Heart left ventricle (tissue), 16 donors: ENCODE measurements at places on chromosomes 7 and 10. TPM values are rescaled to one million over a fixed set of nuclear protein-coding genes. Genes with fewer than 3 reads are reported as not detected.

LHPP gene
- total RNA-seq = 14.2 TPM

- H3K27ac ChIP-seq = peak overlapping the region; percentile 32
- H3K4me3 ChIP-seq = no peak overlapping the region
- no peaks in the 10 kb centered on the region for H3K36me3 ChIP-seq
- H3K27me3 ChIP-seq = no peaks in the 10 kb centered on the region
- H3K4me1 ChIP-seq = peaks cover 21% of the 10 kb centered on the region
- no peak for DNase-seq
Observed at GRCh38 chr7:131235489-131236317, 92.0 kb upstream of the MKLN1 start.

DNA sequence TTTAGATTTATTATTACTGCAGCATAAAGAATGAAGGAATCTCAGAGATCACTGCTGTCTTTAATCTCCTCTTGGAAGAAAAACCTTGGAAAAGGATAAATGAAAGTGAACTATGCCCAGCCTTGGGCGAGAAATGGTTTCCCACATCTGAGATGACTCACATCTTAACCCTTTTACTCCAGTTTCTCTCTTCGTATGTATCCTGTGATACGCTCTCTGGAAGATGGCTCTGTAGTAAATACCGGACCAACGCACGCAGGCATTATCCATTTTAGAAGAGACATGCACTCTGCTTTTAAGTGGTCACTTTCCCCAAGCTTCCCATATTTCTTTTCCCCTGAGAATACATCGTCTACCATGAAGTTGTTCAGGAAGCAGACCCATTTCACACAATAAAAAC, 207.3 kb upstream of the BMPER start:
- H3K27me3 ChIP-seq = no peaks in the 10 kb centered on the region
- H3K27ac ChIP-seq = no peak overlapping the region
- H3K4me3 ChIP-seq = no peak overlapping the region
- H3K4me1 ChIP-seq = no peaks in the 10 kb centered on the region
- no peak for DNase-seq

- no peaks in the 10 kb centered on the region for H3K27me3 ChIP-seq
- DNase-seq = no peak
- H3K4me3 ChIP-seq = peak overlapping the region; percentile 59
- H3K27ac ChIP-seq = peak overlapping the region; percentile 88
- H3K4me1 ChIP-seq = peaks cover 42% of the 10 kb centered on the region
- H3K36me3 ChIP-seq = no peaks in the 10 kb centered on the region
Observed at GRCh38 chr7:50792342-50793119, 9.8 kb upstream of the GRB10 start.

PRKAR2B gene
- total RNA-seq = 30.6 TPM

DNA sequence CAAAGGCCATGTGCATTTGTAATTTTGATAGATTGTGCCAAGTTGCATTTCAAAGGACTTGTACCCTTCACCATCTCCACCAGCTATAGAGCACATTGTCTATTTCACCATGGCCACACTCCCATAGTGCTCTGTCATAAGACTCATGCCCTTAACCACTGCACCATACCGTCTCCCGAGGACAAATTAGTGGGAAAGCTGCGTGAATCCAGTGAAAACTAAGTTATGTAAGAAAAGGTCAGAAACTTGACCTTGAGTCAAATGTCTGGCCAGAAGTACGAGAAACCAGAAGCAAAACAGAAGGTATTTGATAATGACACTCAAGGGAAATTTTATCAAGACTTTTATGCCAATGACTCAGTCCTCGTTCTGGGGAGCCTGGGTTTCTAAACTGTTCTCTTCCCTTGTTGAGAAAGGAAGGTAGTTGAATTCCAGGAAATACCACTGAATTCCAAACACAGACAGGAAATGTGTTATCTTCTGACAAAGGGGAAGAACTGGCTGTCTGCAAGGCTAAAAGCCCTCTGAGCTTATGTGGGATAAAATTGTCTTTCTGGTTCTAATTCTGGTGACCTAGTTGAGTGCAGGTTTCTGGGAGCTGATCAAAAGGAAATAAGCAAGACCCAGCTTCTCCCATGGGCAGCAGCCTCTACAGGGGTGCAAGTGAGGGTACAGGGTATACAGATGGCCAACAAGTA, 49.7 kb downstream of the CDK1 start:
- H3K4me1 ChIP-seq = peaks cover 24% of the 10 kb centered on the region
- H3K36me3 ChIP-seq = no peaks in the 10 kb centered on the region
- DNase-seq = peak; percentile 39
- H3K4me3 ChIP-seq = no peak overlapping the region
- no peaks in the 10 kb centered on the region for H3K27me3 ChIP-seq
- H3K27ac ChIP-seq = peak overlapping the region; percentile 51

DNA sequence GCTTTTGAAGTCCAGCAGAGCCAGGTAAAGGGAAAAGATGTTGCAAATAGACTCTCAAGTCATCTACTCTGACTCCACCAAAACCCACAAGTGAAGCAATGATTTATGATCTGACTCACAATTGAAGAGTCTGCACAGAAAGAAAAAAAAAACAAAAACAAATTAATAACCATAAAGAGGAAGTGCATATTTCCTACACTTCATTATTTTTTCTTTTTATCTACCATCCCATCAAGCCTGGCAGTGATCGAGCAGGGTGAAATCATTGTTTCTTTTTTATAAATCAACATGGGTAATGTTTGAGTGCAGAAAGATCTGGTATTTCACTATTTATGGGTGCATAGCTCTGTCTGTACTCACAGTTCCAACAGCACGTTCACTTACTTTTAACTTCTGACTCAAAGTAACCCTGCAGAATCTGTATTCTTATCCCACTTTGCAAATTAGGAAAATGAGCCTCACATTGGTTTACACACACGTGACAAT, 829.0 kb downstream of the TNS3 start:
- H3K4me3 ChIP-seq = no peak overlapping the region
- H3K36me3 ChIP-seq = no peaks in the 10 kb centered on the region
- H3K4me1 ChIP-seq = no peaks in the 10 kb centered on the region
- H3K27ac ChIP-seq = no peak overlapping the region

DNA sequence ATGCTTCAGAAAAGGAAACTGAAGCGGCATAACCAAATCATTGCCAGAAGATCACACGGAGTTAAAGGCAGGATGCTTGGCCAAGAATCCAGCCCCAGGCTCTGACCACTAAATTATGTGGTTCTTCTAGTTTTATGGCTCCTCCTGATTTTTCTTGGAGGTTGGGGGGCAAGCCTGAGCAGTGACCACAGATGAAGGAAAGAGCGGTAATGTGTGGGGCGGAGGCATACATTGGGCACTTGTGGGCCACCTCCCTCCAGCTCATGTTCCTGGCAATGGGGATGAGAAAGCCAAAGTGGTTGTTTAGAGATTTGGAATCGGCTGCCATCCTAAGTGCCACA, 3.2 kb downstream of the TRPV6 start:
- peaks cover 49% of the 10 kb centered on the region for H3K27me3 ChIP-seq
- no peaks in the 10 kb centered on the region for H3K4me1 ChIP-seq
- H3K27ac ChIP-seq = no peak overlapping the region
- H3K4me3 ChIP-seq = no peak overlapping the region
- no peak for DNase-seq

DGKB gene
- 0.74 TPM for total RNA-seq

PTPRE gene
- total RNA-seq = 15.5 TPM

MEPCE gene
- 15.8 TPM for total RNA-seq

DNA sequence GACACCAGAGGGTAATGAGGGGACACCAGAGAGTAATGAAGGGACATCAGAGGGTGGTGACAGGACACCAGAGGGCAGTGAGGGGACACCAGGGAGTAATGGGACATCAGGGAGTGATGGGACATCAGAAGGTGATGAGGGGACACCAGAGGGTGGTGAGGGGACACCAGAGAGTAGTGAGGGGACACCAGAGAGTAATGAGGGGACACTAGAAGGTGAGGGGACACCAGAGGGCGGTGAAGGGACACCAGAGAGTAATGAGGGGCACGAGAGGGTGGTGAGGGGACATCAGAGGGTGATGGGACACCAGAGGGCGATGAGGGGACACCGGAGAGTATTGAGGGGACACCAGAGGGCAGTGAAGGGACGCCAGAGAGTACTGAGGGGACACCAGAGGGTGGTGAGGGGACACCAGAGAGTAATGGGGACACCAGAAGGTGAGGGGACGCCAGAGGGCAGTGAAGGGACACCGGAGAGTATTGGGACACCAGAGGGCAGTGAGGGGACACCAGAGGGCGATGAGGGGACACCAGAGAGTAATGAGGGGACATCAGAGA, 10.6 kb downstream of the NACAD start:
- DNase-seq = no peak
- no peak overlapping the region for H3K4me3 ChIP-seq
- no peaks in the 10 kb centered on the region for H3K27me3 ChIP-seq
- no peaks in the 10 kb centered on the region for H3K4me1 ChIP-seq

GRCh38 chr7:155230169-155230593, 67.5 kb upstream of the INSIG1 start:
- no peaks in the 10 kb centered on the region for H3K27me3 ChIP-seq
- no peak overlapping the region for H3K27ac ChIP-seq
- no peak for DNase-seq
- H3K4me3 ChIP-seq = no peak overlapping the region
- no peaks in the 10 kb centered on the region for H3K36me3 ChIP-seq

DNA sequence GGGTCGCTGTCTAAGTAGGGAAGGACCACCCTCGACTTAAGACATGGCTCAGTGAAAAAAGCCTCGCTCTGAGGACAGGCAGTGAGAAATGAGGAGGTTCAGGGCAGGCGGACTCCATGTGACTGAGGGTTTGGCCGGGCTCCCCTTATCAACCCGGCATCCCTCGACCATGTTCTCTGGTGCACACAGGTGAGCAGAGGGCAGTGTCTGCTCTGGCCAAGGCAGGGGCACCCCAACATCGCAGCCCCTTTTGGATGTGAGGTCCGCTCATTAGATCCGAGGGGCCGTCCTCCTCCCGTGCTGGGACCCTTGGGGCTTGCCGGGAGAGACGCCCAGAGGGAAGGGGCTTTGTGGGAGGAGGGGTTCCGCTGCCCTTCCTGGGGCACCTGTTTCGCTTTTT, 475.1 kb downstream of the DNAJB6 start:
- H3K4me3 ChIP-seq = no peak overlapping the region
- H3K27me3 ChIP-seq = peaks cover 4% of the 10 kb centered on the region
- H3K27ac ChIP-seq = no peak overlapping the region
- DNase-seq = peak; percentile 53
- H3K36me3 ChIP-seq = no peaks in the 10 kb centered on the region

DNA sequence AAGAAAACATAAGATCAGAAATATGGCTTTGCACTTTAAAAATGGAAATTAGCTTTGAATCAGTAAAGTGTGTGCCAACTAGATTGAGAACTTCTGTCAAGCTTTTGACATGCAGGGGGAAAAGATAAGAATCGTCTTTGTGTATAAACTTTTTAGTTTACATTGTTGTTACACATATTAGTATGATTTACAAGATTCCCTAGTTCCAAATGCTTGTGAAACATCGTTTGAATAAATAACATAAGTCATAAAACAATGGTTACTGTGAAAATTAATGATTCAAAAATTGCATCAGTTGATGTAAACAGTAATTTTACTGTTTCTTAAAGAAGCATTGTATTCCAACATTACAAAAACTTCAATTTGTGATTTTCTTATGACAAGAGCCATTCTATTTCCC, 207.6 kb upstream of the MTPN start:
- no peak overlapping the region for H3K4me3 ChIP-seq
- H3K27ac ChIP-seq = no peak overlapping the region
- peaks cover 5% of the 10 kb centered on the region for H3K4me1 ChIP-seq
- no peaks in the 10 kb centered on the region for H3K36me3 ChIP-seq

DNA sequence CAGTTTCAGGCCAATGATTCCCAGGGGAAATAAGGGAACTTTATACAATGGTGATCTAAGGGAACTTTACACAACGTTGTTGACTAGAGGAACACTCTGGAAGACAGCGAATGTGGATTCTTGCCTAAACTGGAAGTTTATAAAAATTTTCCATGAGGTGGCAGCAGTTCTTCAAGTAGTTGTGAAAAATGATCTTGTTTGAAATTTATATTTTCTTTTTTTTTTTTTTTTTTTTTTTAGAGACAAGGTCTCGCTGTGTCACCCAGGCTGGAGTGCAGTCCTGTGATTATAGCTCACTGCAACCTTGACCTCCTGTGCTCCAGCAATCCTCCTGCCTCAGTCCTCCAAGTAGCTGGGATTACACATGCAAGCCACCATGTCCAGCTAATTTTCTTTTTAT, 32.1 kb upstream of the GTF2I start:
- H3K4me1 ChIP-seq = no peaks in the 10 kb centered on the region
- H3K27me3 ChIP-seq = no peaks in the 10 kb centered on the region
- no peak for DNase-seq
- H3K36me3 ChIP-seq = no peaks in the 10 kb centered on the region

CYP26A1 gene
- not detected for total RNA-seq

GRCh38 chr10:129038522-129038921, 428.5 kb upstream of the MGMT start:
- no peaks in the 10 kb centered on the region for H3K36me3 ChIP-seq
- no peak overlapping the region for H3K27ac ChIP-seq
- H3K4me3 ChIP-seq = no peak overlapping the region
- peaks cover 9% of the 10 kb centered on the region for H3K27me3 ChIP-seq
- H3K4me1 ChIP-seq = peaks cover 21% of the 10 kb centered on the region

GRCh38 chr7:35785250-35785649, 15.6 kb upstream of the SEPTIN7 start:
- no peaks in the 10 kb centered on the region for H3K27me3 ChIP-seq
- H3K4me1 ChIP-seq = no peaks in the 10 kb centered on the region
- no peak overlapping the region for H3K27ac ChIP-seq
- DNase-seq = no peak

- no peaks in the 10 kb centered on the region for H3K4me1 ChIP-seq
- no peaks in the 10 kb centered on the region for H3K36me3 ChIP-seq
- H3K4me3 ChIP-seq = no peak overlapping the region
Observed at GRCh38 chr10:78605800-78606350, 462.9 kb upstream of the ZMIZ1 start.

- H3K4me1 ChIP-seq = no peaks in the 10 kb centered on the region
- no peak overlapping the region for H3K4me3 ChIP-seq
- no peaks in the 10 kb centered on the region for H3K27me3 ChIP-seq
- DNase-seq = no peak
- no peak overlapping the region for H3K27ac ChIP-seq
Observed at GRCh38 chr7:16004702-16005101, 318.2 kb upstream of the MEOX2 start.

DNA sequence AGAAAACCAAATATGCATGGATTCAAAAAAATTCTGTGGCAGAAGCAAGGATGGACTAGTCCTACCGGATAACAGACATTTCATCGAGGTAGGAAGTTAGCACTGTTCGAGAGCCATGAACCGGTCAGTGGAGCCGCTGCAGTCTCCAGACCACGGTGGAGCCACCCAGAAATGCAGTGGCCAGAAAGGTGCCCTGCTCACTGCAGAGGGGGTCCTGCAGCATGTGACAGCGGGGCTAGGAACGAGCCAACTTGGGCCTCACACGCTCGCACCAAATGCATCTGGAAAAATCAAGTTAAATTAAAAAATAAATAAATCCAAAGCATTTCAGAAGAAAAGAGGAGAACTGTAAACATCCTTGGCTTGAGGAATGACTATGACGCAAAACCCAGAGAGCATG, 13.1 kb upstream of the CFAP46 start:
- H3K4me3 ChIP-seq = no peak overlapping the region
- H3K36me3 ChIP-seq = no peaks in the 10 kb centered on the region
- no peaks in the 10 kb centered on the region for H3K4me1 ChIP-seq
- DNase-seq = no peak

FAM25G gene
- total RNA-seq = not detected
